ENCODE measurements at places on chromosomes 4 and X.
A peak's percentile ranks its signal among the peaks of the same experiment; 100 is the strongest.

DNA sequence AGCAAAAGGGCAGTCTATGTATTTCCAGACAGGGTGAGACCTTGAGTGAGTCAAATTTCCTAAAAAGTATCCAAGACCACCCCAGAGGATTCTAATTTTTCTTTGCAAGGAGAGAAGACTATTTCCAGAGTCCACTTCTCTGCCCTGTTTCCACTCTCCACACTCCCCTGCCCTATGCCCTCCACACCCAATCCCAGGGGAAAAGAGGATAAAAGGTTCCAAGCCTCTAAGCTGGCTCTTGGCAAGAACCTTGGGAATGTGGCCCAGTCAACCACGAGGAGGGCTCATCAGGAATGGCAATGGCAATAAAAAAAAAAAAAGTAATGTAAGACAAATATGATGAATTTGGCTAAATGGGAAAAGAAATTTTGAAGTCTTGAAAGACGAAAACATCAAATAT lies 65.9 kb downstream of the SRPX start:
- no peak for DNase-seq

DNA sequence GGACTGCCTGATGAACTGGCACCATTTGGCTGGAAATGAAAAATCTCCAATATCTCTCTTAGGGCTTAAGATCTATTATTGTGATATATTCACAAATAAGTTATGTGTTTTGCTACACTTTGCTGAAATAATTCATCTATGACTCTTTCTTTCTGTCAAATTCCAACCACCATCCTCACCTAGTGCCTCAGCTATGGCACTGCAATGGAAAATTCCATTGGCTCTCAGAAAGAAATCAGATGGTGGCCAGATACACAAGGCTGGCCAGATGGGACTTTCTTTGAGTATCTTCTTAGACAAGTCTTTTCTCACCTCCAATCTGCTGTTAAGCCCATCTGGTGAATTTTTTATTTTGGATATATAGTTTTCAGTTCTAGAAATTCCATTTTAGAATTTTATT lies 28.0 kb downstream of the NAT8L start:
- no peak for DNase-seq

- no peak for DNase-seq
Measured at GRCh38 chr4:137957806-137958205, 284.3 kb downstream of the SLC7A11 start.

DNA sequence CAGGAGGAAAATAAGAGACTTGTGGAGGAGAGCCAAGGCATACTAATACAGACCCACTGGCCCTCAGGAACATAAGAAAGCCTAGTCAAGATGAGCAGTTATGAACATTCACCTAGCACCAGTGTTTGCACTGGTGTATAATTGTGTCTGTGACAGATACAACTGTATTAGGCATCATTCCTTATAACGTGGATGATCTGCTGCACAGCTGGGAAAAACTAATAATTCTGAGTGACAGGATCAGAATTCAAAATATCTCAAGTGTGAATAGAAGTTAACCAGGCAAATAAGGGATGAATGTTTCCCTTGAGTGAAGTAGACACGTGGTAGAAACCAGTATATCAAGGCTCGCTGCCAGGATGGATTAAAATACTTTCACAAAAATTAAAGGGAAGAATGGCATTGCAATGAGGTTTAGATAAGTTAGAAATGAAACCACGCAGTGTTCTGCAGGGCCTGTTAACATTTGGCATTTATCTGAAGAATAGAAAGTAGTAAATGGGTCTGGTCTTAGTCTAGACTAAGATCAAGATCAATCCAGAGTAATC lies 325.9 kb downstream of the EPHA5 start:
- no peak for DNase-seq

GRCh38 chr4:52822583-52822971 lies 39.5 kb upstream of the RASL11B start:
- DNase-seq = no peak

GRCh38 chr4:162931286-162931685 lies 235.4 kb downstream of the NAF1 start:
- DNase-seq = no peak

DNA sequence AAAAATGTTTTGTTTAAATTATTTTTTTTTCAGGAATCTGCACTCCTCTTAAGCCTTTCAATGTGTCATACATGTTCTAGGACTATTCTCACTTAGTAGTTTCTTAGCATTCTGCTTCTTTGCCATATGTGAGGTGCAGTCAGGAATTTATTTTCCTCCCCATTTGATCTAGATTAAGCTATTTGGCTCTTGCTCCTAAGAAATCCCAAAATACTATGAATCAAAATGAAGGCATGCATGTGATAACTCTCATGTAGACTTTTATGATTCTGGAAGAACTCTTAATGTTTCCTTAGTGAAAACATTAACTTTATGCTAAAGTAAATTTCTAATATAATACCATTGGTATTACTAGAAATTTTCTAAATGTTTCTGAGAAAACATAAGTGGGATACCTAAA lies 664.5 kb downstream of the RAPGEF2 start:
- no peak for DNase-seq

DNA sequence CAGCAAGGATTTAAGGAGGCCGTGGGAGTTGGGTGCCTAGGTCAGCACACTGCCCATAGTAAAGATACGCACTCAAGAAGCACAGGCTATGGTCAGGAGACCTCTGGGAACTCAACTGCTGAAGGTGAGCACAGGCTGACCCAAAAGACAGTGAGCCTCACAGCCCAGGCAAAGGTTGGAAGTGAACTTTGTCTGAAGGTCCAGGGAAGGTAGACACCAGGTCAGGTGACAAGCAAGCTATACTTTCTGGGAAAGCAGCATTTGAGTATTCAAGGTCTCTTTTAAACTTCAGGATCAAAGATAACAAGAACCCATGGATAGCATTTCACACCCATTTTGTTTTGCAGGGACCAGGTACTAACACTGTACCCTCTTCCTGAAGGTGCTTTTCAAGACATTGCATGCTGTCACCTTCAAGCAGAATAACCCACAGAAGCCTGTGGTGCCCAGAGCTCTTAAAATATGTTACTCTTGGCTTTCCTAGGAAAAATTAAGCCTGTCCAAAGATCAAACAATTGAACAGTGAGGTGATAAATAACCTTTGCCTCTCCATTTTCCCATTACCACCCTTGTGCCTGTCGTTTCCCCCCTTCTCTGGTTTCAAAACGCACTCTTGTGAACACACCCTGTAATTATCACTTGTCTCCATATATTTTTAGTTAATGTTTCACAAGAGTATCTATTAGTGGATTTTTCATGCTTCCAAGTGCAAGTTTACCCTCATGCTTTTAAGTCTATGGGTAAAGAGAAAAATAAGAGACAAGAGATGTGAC lies 3.4 kb upstream of the S100G start:
- DNase-seq = no peak

DNA sequence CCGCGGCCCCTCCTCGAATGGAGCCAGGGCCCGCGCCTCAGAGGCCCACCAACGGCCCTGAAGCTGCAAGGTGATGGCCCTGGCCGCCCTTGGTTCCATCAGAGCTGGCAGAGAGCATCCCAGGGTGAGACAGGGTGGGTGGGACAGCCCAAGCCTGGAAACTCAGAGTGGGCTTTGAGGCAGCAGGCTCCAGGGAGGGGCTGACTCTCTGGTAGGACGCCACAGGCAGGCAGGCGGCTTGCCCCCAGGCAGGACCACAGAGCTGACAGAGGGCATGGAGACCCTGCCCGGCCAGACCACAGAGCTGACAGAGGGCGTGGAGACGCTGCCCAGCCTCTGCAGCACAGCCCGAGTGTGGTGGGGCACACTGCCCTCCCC lies 4.8 kb downstream of the MYL5 start:
- no peak for DNase-seq

- no peak for DNase-seq
Measured at GRCh38 chr4:164482758-164483157, 271.2 kb upstream of the SMIM31 start.

DNA sequence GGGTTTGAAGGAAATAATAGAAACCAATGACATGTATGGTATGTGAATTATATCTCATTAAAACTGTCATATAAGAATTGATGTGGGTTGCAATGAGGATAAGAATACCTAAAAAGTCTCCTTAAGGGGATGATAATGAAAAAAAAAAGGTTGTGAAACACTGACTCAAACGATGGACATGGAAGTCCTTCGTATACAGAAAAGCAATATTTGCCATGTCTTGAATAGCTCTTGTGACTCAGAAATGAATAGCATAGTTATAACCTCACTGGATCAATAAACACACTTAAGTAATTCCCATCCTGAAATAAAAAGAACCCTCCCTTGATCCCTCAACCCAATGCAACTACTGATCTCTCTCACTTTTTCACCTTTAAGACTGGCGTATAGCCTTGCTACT lies 89.7 kb downstream of the OPHN1 start:
- peak; percentile 10 for DNase-seq

GRCh38 chr4:74608151-74608949 lies 163.4 kb downstream of the AREG start:
- no peak for DNase-seq
